ENCODE measurements at places on chromosomes 5 and 9.
A peak's percentile ranks its signal among the peaks of the same experiment; 100 is the strongest.

DNA sequence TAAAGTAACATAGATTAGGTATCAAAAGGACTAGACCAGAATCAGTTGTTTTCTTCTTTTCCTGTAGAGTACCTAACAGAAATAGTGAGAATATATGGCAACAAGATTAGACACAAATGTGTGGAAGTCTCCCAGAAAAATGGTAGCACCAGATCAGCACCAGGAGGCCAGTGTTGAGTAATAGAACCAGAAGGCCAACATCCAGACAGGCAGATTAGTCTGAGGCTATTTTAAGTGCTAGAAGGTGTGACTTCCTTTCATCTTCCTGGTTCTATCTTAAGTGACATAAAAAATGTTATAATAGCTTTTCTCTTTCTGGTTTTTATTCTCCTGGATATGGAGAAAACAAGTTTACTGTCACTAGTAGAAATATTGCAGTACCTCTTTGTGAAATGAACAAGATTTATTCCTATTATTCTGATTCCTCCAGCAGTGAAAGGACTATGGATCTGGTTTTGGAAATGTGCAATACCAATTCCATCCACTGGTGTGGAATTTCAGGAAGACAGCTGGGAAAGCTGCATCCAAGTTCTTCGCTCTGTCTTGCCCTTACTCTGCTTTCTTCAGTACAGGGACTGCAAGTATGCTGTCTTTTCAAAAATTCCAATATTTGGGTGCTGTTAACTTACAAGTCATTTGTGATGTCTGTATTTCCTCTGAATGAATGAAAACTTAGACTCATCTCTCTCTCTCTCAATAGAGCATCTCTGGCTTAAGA, 39.1 kb downstream of the SHLD3 start:
- no peak for DNase-seq

DNA sequence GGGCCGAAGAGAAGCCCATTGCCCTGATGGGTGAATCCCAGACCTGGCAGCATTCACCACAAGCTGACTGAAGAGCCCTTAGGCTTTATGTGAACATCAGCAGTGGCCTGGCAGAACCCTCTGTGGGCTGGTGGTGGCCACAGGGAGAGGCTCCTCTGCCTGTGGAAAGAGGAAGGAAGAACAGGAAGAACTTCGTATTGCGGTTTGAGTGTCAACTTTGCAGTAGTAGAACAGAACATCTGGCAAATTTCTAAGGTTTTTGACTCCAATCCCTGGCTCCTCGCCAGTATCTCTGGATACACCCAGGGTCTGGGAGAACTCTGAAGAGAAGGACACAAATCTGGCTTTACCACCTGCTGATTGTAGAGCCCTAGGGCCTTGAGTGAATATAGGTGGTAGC, 356.4 kb upstream of the GRAMD2B start:
- DNase-seq = no peak

DNA sequence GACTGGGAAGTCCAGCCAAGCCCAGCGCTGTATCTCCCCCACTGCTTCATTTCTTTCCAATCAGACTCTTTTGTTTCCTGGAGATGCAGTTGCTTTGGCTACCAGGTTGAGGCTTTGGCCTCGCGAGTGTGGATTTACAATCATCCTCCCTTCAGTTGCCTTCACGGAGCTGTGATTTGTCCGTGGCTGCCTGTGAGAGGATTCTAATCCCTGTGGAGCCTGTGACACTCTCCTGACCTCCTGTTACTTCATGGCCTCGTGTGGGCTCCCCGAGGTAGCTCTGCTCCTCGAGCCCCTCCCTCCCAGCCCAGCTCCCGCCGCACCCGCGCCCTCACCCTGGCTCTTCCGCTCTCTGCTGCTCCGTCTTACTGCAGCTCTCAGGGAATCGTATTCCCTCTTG, 107.2 kb upstream of the STC2 start:
- DNase-seq = no peak

GRCh38 chr5:67334373-67334772, 137.8 kb upstream of the CD180 start:
- no peak for DNase-seq

DNA sequence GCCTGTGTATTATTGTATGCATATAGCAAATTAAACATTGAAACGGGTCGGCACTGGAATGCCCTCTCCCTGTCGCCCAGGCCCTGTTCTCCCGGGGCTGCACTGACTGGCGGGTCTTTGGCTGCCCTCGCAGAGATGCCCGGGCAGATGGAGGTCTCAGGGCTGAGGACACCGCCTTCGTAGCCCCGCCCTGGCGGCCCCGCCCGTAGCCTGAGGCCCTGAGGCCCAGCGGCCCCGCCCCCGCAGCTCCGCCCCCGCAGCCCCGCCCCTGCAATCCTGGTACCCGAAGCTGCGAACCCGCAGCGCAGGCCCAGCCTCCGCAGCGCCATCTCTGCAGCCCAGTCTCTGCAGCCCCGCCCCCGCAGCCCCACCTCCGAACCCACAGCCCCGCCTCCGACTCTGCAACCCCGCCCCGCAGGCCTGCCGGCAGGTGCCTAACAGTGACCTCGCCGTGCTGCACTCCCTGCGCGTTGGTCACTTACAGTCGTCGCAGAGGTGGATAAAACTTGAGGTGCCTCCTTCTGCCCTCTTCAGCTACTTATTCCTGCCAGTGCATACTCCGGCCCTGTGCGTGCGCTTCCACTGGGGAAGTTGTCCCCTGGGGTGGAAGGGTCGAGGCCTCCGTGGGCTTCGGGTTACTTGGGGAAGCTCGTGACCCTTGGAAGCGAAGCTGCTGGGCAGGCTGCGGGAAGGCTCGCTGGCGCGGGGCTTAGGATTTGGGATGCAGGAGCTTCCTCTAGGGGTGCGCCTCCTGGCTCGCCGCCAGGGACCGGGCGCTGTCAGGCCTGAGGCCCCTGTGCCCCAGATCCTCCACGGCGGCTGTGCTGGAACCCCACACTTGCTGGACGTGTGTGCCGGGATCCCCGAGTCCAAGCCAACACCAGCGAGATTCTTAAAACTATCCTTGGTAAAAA, 72.3 kb downstream of the ICE1 start:
- DNase-seq = peak; percentile 72

DNA sequence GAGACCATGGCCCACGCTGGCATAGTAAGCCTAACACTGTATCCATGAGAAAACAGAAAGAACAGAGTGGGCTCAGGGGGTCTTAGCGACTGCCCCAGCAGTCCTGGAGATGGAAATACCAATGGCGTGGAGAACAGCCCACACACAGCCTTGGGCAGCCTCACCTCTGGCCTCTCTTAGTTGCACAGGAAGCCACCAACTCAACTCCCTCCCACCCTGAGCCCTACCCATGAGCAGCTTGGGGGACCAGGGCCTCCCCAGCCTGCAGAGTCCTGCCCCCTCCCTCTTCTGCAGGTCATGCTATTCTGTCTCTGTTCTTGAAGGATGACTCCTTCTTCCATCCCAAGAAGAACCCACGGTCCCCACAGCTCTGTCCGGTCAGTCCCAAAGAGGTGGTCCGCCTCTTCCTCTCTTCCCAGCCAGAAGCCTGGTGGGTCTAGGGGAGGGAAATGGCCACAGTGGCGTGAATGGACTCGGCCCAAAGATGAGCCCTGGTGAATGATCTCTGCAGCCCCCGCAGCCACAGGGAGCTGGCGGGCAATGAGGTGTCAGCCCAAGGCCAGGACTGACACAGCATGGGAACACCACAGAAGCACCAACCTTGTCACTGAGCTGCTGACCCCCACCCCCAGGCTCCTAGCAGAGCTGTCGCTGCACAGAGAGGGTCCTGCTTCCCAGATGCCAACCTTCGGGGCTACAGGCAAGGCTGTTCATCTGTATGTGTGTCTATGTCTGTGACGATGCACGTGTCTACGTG, 131.2 kb downstream of the ROR2 start:
- no peak for DNase-seq

DNA sequence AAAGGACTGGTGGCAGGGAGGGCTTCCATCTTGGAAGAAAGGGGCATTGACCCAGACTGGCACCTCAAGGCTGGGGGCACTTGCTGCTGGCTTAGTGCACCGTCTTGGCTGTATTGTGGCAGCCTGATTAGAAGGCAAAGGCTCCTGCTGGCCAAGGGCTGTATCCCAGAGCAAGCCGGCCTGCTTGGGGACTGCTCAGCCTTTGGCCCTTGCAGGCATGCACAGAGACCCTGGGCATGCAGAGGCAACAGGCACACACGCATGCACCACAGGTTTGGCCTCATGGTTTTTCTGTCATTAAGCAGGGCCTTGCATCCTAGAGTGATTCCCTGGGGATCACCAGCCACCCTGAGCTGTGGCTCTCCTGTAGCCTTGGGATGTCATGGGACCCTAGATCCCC, 29.0 kb downstream of the PITX1 start:
- no peak for DNase-seq

DNA sequence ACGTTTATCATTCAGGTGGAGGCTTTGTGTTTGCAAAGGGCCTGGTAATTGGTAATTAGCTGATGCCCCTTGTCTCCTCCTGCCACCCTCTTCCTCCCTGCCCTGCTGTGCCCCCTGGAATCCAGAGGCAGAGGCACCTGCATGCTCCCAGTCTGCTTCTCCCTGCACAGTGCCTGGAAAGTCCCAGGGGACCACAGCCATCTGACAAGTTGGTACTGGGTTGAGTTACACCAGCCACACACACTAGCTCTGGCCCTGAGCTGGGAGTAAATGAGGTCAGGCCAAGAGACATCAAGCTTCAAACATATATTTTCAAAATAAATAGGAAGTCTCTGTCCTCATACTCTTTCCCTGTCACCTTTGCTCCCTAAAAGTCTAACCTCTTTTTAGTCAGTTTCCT, 56.3 kb downstream of the INSYN2B start:
- DNase-seq = no peak

DNA sequence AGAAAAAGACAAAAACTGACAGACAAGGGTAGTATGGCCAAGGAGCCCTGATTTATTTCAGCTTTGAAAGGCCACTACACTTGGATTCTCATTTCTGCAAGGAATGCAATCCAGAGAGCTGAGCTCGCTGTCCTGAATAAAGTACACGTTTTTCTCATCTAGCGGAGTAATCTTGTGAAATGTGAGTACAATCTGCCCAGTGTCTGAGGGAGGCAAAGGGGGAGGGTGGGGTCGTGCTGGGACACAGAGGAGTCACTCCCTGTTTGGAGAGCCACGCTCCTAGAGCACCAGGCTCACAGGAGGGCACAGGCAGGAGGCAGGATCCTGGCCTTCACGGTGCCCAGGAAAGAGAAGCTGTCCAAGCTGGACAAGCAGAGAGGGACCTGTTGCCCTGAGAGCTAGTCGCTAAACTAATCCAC, 51.0 kb upstream of the IFNK start:
- no peak for DNase-seq

- no peak for DNase-seq
These were observed 420.6 kb downstream of the CTNND2 start for GRCh38 chr5:11483630-11484029.

DNA sequence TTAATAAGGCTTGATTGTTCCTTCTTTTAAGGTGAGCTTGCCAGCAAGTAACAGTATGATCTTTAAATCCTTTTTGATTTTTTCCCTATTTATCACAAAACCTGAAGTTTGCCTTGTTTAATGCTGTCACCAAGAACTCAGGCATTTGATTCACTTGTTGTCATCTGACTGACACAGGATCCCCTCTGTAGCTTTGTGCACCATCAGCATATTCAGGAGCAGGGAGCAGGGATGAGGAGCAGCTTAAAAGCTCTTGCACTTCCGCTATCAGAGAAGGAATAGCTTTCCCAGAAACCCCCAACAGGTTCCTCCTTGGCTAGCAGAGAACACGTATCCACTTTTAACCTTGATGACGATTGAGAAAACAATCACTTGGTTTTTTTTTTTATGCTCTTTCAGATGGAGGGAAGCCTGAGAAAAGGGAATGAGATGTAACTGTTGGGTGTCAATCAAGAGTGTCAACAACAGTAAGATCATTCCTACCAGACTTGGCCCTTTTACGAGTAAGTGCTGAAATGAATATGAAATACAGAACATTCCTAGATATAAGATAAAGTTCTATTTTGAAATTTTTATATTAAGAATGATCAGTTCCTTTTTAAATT, 433.1 kb upstream of the CDH18 start:
- no peak for DNase-seq

GRCh38 chr9:83451308-83451707, 86.9 kb downstream of the FRMD3 start:
- no peak for DNase-seq

DNA sequence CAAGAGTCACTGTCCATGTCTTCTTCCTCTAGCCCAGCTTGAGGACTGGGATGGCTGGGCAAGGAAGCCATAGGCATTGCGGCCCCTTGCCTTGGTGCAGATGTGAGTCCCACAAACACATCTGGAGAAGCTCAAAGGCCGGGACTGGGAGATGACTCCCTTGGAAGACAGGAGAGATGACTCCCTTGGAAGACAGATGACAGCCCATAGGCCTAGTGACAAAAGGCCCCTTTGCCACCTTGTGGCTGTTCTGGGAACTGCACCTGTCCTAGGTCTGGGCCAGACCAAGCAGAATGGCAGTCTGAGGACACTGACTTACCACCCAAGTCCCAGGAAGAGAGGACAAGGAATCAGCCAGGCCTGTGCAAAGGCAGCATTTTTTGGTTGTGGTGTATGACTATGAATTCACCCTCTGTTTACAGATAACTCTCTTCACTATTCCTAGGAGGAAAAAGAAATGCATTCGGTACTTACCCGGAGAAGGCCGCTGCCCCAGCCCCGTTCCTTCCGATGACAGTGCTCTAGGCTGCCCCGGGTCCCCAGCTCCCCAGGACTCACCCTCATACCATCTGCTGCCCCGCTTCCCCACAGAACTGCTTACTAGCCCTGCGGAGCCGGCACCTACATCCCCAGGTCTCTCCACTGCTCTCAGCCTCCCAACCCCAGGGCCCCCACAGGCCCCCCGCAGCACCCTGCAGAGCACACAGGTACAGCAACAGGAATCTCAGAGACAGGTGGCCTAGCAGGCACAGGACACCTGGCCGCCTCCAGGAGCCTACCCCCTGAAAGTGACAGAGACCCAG, 30.8 kb downstream of the SKP1 start:
- peak; percentile 81 for DNase-seq

GRCh38 chr5:14913096-14913495, 41.5 kb upstream of the ANKH start:
- DNase-seq = no peak

DNA sequence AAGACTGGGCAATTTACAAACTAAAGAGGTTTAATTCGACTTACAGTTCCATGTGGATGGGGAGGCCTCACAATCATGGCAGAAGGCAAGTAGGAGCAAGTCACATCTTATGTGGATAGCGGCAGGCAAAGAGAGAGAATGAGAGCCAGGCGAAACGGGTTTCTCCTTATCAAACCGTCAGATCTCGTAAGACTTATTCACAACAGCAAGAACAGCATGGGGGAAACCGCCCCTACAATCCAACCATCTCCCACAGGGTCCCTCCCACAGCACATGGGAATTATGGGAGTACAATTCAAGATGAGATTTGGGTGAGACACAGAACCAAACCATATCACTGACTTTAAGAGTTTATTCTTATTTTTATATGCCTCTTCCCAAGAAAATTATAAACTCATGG, 60.3 kb downstream of the RFK start:
- no peak for DNase-seq

Measured in stimulated activated CD4-positive, alpha-beta T cell treated with anti-CD3 and anti-CD28 coated beads, Interleukin-15, amount 100 ng/mL, for 48 hours (primary cell).